ENCODE measurements at places on chromosomes 5 and 9.

GRCh38 chr5:142360607-142361120, 35.8 kb upstream of the SPRY4 start:
- no peak for DNase-seq

DNA sequence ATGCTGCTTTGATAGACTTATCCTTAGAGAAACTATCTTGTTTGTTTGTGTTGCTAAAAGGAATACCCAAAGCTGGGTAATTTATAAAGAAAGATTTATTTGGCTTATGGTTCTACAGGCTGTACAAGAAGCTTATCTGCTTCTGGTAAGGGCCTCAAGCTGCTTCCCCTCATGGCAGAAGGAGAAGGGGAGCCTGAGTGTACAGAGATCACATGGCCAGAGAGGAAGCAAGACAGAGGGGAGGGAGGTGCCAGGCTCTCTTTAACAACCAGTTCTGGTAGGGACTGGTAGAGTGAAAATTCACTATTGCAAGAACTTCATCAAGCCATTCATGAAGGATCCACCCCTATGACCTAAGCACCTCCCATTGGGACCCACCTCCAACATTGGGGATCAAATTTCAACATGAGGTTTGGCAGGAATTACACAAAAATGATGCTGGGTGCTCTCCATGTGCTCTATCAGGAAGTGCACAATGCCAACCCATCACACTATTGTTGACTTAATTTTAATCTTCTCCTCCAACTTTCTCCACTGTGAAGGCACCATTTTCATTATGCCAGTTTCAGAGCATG, 115.1 kb upstream of the SHB start:
- no peak for DNase-seq

DNA sequence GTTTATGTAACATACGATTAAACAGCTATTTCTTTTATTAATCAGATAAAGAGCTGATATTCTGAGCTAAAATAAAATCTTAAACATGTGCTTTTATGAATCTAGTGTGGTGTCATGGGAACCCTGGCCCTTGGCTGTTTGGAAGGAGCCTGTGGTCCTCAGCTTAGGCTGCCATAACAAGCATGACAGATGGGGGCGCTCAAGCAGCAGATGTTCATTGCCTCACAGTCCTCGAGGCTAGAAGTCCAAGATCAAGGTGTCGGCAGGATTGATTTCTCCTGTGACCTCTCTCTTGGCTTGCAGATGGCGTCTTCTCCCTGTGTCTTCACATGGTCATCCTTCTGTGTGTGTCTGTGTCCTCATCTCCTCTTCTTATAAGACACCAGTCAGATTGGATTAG, 448.2 kb downstream of the GADD45G start:
- no peak for DNase-seq

GRCh38 chr9:80922544-80922943, 766.8 kb downstream of the TLE1 start:
- DNase-seq, result no peak

GRCh38 chr5:107937204-107937603, 266.5 kb upstream of the EFNA5 start:
- no peak for DNase-seq

DNA sequence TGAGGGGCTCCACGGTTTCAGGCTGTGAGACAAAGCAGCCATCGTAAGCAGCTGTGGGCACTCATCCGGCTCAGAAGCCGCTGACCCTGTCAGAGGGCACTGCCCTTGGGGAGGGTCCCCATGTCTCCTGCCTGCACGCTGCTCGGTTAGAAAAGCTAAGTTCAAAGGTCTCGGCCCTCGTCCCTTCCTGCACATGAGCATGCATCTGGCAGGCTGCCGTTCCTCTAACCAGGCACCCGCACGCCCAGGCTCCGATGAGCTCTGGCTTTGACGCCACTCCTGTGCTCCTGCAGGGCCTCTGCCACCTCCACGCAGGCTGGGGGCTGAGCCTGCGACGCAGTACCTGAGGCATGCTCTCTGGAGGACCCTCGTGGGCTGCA, 51.3 kb downstream of the NKD2 start:
- DNase-seq, result no peak

GRCh38 chr5:119385136-119385535, 29.3 kb downstream of the TNFAIP8 start:
- DNase-seq, result no peak

GRCh38 chr9:90062982-90063381, 458.2 kb downstream of the GADD45G start:
- no peak for DNase-seq

DNA sequence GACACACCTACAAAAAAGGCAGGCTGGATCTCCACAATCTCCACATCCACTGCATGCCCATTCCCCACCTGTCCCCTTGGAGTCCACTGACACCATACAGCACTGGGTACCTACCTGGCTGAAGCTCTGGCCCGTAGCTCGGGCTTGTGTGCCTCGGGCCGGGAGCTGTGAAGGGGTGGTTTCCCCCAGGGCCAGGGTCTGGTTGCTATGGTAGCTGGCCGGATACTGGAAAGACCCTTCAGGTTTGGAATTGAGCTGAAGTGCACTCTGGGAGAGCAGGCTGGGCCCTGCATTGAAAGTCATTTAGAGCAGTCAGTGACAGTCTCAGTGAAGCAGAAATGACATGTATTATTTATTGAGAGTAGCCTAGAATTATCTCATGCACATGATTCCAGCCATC, 507.3 kb downstream of the CTNND2 start:
- DNase-seq, result no peak

DNA sequence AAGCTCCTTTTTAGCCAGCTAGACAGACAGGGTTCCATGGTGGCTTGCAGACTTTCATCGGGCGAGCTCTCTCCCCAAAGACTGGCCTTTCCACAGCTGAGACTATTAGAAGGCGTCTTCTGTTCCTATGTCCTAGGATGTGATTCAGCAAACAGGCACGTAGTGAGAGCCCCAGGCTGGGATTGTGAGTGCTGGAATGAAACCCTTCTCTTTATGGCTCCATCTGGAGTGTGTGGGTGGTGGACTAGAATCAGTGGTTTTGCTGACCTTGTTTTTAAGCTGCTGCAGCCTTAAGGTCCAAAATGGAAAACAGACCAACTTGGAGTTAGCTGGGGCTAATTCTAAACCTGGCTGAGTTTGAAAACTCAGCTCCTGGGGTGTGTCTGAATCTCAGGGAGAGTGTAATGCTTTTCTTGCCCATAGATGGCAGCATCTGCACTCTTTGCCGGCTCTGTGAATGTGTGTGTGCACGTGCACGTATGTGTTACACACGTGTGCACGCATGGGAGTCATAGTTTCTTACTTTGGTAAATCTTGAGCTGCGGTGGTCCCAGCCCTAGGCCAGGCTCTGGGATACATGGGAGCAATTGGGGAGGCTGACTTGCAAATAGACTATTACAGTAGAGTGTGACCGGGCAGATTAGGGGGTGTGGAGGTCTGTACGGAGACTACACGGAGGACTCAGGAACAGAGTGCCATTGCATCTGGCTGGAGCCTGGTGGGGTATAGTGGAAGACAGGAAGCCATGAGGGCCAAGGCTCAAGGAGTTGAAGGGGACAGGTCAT, 10.7 kb downstream of the GSN start:
- no peak for DNase-seq

GRCh38 chr5:129616517-129616916, 131.4 kb upstream of the MINAR2 start:
- DNase-seq, result no peak

GRCh38 chr9:3735251-3735650, 209.4 kb upstream of the RFX3 start:
- no peak for DNase-seq

GRCh38 chr5:99590806-99591205, 662.0 kb upstream of the CHD1 start:
- DNase-seq, result no peak

- DNase-seq, result no peak
Measured at GRCh38 chr5:177425196-177425800, 1.2 kb upstream of the GRK6 start.

DNA sequence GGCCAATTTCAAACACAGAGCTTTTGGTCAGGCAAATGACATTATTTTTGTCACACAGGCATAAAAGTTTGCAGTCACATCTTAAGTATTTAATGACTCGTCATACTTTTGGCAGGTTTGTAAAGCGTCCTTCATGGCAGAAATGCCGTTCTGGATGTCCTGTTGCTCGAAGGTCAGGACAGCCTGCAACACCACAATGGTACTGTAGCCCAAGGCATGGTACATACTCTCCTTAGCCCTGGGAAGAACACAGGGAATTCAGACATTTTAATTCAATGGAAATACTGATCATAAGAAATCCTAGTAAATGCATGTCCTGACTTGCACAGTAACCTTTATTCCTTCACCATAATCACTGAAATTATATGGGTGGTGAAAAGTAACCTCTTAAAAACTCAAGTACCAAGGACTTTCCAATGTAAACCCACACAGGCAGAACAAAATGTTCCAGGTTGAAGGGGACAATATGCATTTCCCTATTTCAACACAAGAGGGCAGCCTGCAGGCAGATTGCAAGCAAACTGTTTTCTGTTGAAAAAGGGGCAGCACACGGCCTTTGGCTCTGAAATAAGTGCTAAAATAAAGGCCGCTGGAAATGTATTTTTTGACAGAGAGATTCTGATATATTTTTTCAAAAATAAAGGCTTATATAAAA, 95.7 kb downstream of the TTC39B start:
- peak; percentile 82 for DNase-seq

GRCh38 chr9:127809002-127809539, 6.4 kb downstream of the FPGS start:
- no peak for DNase-seq

DNA sequence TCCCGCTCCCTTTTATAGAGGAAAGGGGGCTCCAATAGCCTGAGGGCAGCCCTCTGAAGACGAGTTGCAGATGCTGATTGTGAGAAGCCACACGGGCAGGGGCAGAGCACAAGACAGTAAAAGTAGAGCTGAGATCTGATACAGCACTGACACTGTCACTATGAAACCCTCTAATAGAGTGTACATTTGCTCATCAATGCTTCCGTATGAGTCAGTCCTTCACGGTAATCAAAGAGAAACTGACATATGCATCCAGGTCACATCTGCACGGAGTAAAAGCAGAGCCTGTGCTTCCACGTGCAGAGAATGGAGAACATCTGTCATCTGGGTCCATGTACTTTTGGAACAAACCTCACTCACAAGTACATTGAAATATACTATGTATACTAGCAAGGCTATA, 60.6 kb upstream of the TMEM215 start:
- DNase-seq, result no peak

GRCh38 chr9:132168347-132168746, 6.5 kb downstream of the NTNG2 start:
- DNase-seq, result no peak

DNA sequence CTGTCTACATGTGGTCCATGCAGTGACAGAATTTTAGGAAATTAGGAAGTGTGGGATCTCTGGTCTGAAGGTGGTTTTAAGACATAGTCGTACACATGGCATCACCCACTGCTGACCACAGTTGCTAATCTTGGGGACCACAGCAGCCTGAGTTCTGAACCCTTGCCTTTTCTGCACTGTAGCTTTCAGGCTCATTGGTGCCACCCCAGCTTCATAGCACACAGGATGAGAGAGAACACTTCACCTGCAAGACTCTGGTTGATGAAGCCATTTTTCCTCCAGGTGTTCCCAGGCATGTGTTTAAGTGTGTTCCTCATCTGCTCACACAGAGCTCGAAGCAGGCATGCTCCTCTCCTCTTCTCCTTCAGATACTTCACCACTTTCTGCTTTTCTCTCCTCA, 68.2 kb upstream of the S1PR3 start:
- no peak for DNase-seq

- DNase-seq, result peak; percentile 11
Measured at GRCh38 chr5:172646716-172647285, 5.7 kb downstream of the NEURL1B start.

DNA sequence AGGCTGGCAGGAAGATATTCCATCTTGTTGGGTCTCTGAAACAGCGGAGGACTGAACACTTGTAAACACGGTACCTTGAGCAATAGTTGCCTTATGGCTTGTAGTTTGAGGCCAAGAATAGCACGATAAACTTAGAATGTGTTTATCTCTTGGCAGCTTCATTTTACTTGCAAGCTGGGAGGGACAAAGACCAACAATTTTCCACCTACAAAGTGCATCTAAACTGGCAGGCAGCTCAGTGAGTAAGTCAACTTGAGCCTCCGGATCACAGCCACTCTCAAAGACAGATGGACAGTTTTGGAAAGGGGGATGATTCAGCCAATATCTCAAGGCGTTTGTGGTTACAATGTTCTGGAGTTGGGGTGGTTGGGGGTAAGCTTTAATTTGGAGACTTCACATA, 652.6 kb downstream of the CETN3 start:
- DNase-seq, result no peak

GRCh38 chr9:135671591-135672041, 8.5 kb downstream of the LCN9 start:
- DNase-seq, result no peak

- DNase-seq, result no peak
Measured at GRCh38 chr5:159333545-159333925, 3.2 kb upstream of the IL12B start.

DNA sequence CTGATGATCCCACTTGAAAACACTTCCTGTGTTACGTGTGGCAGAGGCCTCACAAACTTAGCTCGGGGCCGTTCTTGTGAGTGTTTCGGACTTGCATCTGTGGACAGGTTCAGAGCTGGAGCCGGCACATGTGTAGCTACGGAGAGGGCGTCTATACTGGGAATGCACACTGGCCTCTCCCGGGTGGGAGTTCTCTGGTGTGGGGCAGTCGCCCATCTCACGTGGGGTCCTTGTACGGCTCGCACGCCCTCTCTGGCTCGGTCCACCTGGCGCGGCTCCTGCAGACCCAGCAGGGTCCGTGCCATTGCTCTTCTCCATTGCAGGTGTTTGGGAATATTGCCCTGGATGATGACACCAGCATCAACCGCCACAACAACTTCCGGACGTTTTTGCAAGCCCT, 197.9 kb downstream of the CACNA1B start:
- no peak for DNase-seq

DNA sequence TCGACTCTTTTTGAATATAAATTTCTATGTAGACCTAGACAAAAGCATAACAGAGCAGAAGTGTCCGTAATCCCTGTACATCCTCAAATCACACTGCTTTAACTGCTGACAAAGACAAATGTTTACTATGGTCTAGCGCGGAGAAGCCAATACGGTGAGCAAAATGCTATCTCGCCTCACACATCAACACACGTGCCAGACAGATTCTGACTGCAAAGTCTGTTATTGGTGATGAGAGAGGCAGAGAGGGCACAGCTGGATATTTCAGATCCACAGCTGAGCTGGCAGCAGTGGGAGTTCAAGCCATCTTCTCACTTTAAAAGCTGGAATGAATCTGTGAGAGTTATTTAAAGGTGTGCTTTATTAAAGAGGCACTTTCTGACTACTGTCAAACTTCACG, 124.3 kb downstream of the ARL15 start:
- no peak for DNase-seq

- no peak for DNase-seq
Measured at GRCh38 chr9:128091144-128091543, 23.1 kb downstream of the SLC25A25 start.
